Omental fat pad (tissue), 4 donors: ENCODE measurements at places on chromosomes 5 and 9. TPM values are rescaled to one million over a fixed set of nuclear protein-coding genes. Genes with fewer than 3 reads are reported as not detected.

GRCh38 chr9:126862104-126862761 is 1.8 kb downstream of the ZBTB34 start:
- no peak for DNase-seq

GRCh38 chr9:89318123-89319014 is at the start of gene SECISBP2:
SECISBP2 (plus strand) TSS chr9:89318500; CDS start chr9:89318577, 77 bp downstream.
- peak; percentile 76 for DNase-seq

- DNase-seq: no peak
These were observed 42.4 kb downstream of the LRSAM1 start for GRCh38 chr9:127493592-127494303.

GRCh38 chr9:89701221-89701798 is 96.5 kb downstream of the GADD45G start:
- DNase-seq: no peak

Gene QRFP
- total RNA-seq: not detected

- no peak for DNase-seq
These were observed 161.9 kb upstream of the GNA14 start for GRCh38 chr9:77810047-77810446.

DNA sequence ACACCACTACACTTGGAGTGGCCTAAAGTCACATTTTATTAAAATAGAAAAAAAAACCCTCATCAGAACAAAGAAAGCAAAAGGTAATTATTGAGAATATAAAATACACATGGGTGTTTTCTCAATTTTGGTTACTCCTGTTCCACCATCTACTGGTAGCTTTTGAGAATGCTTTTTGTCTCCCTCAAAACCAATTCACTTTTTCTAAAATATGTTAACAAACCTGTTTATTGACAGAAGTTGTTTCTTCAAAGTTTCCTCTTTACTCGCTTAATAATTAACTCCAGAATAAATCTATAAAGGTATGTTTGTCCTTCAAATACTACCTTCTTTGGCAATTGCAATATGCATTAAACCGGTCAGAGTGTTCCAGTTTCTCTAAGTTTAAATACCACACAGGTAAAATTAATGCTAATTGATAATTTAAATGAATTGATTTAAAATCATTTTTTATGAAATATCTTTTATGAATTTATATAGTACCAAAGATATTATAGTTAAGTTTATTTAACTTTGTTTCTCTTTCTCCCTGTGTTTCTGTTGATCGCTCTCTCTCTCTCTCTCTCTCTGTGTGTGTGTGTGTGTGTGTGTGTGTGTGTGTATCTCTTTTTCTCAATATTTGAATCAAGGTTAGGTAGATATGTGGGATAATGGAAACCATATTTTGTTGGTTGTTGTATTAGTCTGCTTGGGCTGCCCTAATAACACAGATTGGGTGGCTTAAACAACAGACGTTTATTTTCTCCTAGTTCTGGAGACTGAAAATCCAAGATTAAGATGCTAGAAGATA is 487.4 kb downstream of the PRDM9 start:
- no peak for DNase-seq

DNA sequence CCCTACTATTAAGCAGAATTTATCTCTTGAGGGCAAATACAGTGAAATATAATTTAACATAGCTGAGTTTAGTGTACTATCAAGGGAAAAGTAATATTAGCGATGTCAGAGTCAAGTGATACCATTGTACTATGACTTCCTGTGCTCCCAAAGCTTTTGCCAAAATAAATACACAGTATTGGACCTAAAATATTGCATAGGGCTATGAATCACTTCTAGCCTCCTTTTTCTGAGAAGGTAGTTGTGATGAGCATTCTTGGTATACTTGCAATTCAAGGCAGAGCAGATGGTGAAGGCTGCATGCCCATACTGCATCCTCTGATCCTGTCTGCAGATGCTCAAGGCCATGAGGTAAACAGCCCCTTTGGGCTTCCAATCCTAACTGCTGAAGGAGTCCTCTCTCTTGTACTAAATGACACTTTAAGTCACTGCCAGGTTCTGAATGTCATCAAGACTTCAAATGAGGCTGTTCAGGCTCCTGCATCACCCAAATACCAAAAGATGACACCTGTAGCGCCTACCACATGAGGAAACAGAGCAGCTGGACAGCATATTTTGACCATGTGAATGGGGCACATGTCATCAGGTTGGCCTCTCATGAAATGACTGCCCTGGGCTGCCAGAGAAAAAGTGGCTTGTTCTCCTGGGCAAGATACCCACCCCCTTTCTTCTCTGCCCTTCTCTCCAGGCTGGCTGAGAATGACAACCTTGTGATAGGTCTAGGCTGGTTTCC is 29.7 kb upstream of the PPP2CA start:
- DNase-seq: no peak

DNA sequence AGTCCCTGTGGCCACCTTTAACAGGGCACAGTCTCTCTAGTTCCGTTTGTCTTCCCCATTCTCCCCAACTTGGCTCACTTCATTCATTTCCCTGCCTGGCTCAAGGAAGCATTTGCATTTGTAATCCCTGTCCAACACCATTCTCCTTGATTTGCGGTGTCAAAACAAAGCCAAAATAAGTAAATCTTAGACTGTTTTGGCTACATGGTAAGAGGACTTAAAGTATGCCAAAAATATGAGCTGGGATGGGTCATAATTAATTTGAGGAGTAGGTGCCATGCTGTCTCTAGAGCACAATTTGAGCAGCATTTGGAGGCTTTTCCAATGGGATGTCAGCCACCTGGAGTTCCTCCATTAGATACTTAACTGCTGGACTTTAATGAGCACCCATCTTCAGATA is 3.7 kb upstream of the GRIA1 start:
- no peak for DNase-seq

Gene KCNMB1
- 0.31 TPM for total RNA-seq

GRCh38 chr9:18666986-18667772 is 193.2 kb downstream of the ADAMTSL1 start:
- DNase-seq: no peak

DNA sequence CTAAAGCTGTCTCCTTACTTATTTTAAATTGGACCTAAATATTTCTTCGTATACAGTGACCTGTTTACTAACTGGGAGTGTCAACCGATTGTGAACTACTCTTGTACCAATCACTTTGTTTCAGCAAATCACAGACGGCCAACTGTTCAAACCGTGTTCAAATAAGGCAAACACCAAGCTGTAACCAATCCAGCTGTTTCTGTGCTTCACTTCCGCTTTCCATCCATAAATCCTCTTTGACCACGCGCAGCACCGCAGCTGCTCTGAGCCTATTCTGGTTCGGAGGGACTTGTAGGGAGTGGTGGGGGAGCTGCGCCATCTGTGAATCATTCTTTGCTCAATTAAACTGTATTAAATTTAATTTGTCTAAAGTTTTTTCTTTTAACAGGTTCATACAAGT is 4.8 kb upstream of the FAM240B start:
- DNase-seq: no peak

Gene FAM174A
- 18.4 TPM for total RNA-seq

Gene SURF2
- 11.5 TPM for total RNA-seq

DNA sequence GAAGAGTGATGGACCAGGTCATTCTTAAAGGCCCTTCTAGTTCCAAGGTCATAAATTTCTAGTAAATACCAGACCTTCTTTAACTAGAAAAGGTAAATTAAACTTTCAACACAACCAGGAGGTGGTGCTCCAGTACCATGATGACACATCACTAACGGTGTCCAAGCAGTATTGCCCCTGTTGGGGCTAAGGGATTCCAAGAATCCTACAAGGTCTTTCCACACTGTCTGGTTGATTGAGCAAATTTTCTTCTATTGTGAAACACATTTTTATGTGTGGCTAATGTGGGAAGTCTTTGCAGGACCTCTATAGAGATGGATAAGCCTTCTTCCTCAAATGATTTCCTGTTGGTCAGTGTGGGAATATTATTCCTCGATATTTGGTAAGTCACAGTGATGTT is 459.6 kb upstream of the PAPPA start:
- DNase-seq: no peak

DNA sequence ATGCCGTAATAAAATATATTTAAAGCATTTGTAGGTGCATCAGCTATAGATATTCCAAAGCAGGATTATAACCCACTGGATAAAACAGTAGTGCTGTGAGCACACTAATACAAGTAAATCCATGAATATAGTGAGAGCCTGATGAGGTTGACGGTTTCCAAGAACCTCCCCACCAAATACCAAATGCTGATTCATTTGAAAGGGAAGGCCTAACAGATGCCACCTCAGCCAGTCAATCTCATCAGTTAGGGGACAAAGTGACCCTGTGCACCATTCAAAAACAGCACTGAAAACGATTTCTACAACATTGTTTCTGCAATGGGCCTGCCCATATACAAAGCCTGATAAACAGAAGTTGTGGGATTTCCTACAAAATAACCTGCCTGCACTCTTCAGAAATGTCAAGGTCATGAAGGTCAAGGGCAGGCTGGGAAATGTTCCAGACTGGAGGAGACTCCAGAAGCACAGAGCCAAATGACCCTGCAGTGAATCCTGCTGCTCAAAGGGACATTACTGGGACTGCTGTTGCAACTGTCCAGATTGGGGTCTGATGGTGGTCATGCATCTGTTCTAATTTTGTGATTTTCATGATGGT is 69.6 kb downstream of the ROR2 start:
- no peak for DNase-seq

Gene TSLP
- 1.2 TPM for total RNA-seq

DNA sequence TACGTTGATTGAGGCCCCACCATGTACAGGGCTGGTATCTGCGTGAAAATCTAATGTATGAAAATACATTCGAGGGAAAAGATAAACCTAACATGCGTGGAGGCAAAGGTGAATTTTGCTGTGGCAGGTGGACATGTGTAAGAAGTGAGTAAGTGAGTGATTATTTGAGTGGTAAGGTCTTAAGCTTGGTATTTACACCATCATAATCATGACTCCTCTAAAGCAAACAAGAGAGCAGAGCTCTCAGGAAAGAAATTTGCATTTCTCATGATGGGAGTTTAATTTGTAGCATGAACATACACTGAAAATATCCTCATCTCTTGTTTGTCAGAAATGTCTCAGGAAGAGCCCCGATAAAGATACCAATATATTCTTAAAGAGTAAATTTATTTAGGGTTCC is 260.6 kb downstream of the PSAT1 start:
- DNase-seq: no peak

DNA sequence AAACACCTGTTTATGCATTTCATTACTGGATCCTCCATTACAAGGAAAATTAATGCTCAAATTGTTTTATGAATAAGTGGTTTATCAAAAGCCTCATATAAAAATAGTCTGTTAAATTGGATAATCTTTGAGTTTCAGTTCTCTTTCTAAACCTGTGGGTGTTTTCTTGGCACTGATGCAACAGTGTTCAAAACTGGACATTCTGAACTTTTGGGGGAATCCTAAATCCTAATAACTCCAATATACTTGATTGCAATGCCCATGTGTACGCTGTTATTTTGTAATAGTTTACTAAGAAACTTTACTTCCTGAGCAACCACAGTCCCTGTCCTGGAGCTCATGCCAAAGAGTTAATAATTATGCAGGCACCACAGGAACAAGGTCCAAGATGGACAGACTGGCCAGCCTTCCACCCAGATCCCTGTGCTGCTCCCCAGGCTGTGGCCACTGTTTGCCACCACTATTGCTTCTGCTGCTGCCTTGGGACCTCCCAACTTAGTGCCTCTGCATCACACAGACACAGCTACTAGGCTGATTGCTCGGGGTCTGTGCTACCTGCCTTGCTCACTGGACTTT is 14.0 kb downstream of the IRGM start:
- no peak for DNase-seq

- no peak for DNase-seq
These were observed 24.1 kb downstream of the WWC1 start for GRCh38 chr5:168315416-168316138.

DNA sequence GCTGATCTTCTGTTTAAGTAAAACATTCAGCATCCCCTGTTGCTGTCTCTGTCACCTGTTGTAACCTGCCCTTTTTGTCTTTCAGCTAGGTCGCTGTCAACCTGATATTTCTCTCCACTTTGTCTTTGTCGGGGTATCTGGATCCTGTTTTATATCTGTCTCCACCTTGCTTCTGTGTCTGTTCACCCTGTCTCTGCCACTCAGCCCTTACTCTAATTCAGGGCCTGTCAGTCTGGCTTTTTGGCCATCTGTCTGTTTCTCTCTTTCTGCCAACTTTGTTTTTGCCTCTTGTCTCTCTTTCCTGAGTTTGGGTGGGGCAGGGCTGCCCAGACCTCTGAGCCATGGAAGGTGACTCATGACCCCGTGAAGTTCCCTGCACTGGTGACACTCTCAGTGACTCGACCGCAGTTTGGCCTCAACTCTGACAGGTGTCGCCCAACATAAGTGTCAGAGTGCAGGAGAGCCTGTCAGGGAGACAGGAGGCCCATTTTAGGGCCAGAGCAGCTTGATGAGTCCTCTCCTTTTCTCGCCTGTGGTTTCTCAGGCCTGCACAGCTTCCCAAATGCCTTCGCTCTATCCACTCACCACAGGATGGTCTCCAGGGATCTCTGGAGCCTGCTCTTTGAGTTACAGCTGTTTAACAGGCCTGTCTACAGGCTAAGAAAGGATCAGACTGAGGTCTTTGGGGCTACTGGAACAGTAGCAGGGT is 868 bp downstream of the ZBTB43 start:
- DNase-seq: peak; percentile 50

DNA sequence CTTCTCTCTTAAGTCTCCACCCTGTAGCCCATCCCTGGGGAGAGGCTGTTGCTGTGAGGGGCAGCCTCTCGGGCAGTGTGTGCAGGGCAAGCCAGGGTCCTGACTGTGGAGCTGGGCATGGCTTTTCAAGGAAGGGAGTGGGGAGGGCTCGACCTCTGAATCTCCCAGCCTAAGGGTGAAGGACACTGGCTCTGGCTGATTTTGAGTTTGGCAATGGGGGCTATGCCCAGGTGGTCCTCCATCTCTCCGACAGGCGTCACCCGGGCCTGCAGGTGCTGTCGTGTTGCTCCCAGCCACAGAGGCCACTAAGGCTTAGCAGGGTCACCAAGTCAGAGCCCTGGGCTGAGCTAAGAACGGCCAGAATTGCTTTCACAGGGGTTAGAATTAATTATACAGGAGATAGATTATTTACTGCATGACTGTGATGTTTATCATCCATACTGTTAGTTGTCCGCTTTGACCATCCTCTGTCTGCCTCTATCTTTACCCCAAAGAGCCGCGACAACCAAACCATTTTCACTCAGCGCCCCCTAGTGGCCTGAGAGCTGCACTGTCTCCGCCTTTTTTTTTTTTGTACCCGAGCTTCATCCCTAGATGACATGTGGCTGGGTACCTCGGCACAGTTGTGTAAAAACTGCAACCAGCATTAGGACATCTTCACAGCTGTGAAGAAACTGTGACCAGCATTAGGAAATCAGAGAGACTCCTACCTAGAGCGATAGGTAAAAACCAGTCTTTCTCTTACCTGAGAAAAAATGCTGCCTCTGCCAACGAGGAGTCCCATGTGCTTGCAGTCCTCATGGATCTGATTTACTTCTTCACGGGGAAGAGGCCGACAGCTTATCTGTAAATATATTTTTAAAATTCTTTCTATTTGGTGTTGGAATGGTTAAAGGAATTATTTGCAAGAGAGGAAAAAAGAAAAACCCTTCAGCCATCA is 44.5 kb downstream of the AGXT2 start:
- DNase-seq: peak; percentile 39

Gene CARTPT
- not detected for total RNA-seq

DNA sequence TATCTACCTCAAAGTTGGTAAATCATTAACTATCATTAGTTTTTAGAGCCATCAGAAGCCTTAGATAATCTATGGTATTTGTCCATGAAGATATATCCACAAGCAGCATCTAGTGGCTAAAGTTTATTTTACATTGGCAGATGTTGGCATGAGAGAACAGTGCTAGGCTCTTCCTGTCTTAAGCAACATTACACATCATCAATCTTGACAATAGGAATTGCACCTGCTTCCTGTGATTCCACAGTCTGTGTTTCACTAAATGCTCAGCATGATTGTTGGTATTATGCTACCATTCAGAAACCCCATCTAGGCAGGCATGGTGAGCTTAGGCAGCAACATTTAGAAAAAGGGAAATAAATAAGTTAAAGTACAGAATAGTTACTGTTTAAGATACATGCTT is 246.6 kb downstream of the SLCO4C1 start:
- DNase-seq: no peak
